Hepatocyte (in vitro differentiated cells): ENCODE measurements at places on chromosomes 5 and 9.

- DNase-seq: no peak
These were observed 42.3 kb upstream of the MCTP1 start for GRCh38 chr5:95327211-95327610.

DNA sequence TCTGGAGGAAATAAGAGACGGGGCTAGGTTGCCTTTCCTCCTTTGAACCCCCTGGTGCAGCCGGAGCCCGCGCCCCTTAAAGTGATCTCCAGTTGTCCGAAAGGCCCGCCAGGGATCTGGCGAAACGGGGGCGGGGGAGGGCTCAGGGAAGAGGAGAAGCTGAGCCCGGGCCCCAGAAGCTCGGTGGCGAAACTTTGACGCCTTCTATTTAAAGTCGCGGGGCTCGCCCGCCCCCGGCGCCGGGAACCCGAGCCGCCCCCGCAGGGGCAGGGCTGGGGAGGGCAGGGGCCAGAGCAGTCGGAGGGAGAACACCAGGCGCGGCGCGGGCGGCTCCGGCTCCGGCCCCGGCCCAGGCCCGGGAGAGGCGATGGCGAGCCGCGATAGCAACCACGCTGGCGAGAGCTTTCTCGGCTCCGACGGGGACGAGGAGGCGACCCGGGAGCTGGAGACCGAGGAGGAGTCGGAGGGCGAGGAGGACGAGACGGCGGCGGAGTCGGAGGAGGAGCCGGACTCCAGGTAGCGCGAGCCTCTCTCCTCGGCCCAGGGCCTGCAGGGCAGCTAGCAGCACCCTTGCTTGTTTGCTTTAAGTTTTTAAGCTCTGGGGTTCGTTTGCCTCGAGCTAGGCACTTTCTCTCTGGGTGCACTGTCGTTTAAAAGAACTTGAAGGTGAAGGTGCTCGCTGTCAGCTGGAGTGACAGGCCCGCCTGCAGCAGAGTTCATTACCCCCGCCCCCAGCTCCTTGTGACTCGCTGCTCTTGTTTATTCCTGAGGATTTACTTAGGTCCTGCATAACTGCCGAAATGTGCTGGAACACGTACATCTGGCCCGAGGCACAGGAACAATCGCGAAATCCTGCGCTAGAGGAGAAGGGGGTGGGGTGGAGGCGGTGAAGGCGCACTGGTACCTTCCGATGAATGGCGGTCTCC lies at the start of gene CMYA5:
TSS of gene CMYA5 (plus strand) at position 296 of the 926 bp plus-strand sequence. CDS start at position 368, 72 bp downstream.
- DNase-seq: peak; percentile 57

- no peak for DNase-seq
These were observed 68.1 kb upstream of the ABL1 start for GRCh38 chr9:130766927-130767307.

GRCh38 chr9:98362624-98363252 lies 107.3 kb upstream of the TBC1D2 start:
- no peak for DNase-seq

GRCh38 chr9:28563291-28563934 lies 990.1 kb upstream of the C9orf72 start:
- DNase-seq: no peak

GRCh38 chr5:126074538-126074937 lies 348.7 kb upstream of the GRAMD2B start:
- no peak for DNase-seq

GRCh38 chr9:131228988-131229387 lies 47.3 kb downstream of the FAM78A start:
- peak; percentile 20 for DNase-seq

- no peak for DNase-seq
These were observed 34.8 kb downstream of the HTR4 start for GRCh38 chr5:148619484-148619883.

GRCh38 chr9:19481971-19482404 lies 73.2 kb downstream of the ACER2 start:
- DNase-seq: no peak

DNA sequence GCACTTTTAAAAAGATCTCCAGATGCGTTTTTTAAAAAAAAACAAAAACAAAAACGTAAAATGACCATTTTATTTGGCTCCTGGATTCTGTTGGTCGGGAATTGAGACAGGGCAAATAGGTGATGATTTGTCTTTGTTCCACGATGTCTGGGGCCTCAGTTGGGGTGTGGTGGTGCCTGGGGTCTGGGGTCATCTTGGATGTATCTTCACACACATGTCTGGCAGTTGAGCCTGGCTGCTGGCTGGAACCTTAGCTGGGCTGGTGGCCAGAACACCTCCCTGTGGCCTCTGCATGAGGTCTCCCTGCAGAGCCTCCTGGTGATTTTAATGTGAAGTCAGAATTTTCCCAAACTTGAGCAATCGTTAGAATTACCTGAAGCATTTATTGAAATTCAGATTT lies 42.5 kb upstream of the BASP1 start:
- no peak for DNase-seq

DNA sequence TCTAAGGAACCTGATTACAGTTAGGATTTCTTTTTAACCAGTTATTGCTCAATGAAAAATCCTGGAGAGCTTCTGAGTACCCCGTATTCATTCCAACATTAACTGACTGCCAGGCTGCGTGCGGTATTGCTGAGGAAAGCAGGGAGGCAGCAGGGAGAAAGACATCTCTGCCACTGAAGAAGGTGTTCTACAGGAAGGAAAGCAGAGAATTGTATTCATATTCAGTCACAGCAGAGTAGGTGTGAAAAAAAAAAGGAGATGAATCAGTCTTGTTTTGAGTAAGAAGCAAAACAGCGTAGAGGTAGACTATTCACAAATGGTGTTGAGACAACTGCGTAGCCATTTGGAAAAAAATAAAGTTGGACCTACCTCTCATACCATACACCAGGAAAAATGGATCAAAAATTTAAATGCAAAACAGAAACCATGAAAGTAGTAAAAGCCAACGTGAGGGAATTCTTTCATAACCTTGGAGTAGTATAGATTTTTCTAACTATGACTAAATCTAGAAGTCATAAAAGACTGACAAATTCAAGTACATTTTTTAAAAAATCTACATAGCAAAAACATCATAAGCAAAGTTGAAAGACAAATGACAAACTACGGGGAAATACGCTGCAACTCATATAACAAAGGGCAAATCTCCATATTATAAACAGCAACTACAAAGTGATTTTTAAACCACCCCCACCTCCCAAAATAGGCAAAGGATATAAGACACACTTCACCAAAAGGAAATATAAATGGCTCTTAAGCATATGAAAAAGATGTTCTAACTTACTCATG lies 9.9 kb upstream of the NR4A3 start:
- DNase-seq: no peak

DNA sequence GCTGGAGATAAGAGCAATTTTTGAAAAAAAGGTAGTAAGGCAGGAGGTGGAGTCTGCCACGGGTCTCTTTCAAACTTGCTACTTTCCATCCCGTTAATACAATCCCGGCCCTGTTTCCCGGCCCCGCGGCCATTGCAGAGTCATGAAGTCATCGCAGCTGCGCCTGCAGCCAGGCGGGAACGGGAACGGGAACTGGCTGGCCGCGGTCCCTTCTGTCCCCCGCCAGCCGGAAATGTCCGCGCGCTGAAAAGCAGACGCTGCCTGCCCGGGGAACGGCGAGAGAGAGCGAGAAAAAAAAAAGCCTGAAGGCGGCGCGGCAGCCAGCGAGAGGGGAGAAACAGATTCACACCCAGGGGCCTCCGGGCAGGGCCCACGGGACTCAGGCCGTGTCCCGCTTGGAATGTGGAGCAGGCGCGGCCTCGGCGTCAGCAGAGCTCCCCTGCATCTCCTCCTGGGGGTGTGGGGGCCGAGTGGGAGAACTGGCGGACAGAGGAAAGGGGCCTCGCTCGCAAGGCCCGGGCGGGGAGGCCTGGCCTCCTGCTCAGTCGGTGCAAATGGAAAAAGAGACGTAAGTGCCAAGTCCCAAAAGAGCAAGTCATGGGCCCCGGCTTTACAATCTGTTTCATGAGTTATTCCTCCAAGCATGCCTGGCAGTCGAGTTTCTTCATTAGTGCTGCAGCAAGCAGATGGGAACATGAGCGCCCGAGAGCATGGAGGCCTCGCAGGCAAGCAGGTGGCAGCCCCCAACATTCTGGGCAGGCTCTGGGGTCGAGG lies 201.2 kb upstream of the GAS1 start:
- DNase-seq: peak; percentile 86

- no peak for DNase-seq
These were observed 79.5 kb upstream of the SLC27A6 start for GRCh38 chr5:128885649-128886255.

DNA sequence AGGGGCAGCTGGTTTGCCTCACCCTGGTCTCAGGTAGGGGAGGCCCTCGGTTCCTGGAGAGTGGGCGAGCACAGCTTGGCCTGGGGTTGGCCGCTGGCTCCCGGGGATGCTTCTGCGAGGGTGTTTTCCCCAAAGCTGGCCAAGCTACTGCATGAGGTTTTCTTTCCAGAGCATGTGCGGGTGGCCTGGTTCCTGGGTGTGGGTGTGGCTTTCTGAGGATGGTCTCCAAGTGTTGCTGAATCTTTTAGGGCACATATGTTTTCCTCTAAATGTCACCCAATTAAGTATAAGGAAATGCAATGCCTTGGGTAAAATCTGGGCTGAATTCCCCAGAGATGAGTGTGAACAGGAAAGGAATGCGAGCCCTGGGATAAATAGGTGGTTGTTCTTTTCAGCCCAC lies 115.8 kb upstream of the ICE1 start:
- no peak for DNase-seq

DNA sequence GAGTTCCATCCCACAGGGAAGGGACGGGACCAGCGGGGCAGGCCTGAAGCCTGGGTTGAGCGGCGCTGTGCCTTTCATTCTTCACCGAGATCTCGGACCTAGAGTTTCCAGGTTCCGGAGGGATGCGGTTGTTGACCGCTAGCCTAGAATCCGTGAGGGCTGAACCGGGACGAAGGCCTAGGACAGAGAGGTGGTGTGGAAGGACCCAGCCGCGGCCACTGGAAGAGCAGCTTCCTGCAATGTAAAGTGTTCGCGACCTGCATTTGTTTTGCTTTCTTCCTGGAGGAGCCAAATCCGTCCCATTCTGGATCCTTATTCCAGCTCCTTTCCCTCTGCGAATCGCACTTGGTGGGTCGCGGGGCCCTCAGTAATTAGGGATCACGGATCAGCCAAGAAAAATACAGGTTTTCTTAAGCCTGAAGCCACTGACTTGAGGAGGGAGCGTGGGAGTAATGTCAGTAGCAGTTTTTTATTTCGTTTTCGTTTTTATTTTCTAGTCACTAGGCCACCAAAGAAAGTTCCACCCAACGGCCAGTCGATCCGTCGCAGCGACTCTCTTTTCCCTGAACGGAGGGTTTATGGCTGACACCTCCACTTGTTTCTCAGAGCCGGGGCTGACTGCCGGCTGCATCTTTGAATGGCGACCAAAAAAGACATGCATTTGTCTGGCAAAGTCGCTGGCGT lies 48.6 kb downstream of the ANXA2R start:
- no peak for DNase-seq

GRCh38 chr9:122059214-122059954 lies 33.7 kb downstream of the TTLL11 start:
- no peak for DNase-seq

DNA sequence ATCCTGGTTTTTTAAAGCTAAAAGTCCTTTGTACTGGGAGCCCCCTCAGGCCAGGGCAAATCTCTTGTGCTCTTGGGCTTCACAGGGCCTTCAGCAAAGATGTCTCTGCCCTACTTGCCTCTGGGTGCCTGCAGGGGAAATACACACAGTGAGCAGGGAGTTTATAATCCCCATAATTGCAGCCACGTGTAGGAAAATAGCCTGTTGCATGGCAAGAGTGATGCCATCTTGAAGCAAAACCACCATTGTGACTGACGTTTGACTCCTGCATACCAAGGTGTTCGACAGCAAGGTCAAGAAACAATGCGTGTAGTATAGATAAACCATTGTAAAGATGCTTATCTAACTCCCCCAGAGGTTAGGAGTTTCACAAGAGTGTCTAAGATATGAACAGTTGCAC lies 11.4 kb upstream of the IL3 start:
- no peak for DNase-seq

GRCh38 chr5:142806841-142807267 lies 36.7 kb downstream of the ARHGAP26 start:
- no peak for DNase-seq

DNA sequence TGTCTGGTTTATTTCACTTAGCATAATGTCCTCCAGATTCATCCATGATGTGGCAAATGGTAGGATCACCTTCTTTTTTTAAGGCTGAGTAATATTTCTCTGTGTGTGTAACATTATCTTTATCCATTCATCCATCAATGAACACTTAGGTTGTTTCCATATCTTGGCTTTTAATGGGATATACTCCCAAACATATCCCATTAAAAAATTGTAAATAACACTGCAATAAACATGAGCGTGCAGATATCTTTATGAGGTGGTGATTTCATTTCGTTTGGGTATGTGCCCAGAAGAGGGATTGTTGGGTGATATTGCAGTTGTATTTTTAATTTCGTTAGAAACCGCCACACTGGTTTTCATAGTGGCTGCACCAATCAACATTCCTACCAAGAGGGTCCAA lies 36.2 kb upstream of the UGCG start:
- no peak for DNase-seq

- DNase-seq: no peak
These were observed 121.2 kb upstream of the ADAMTSL1 start for GRCh38 chr9:18352711-18353110.

GRCh38 chr5:175750511-175750931 lies 92.7 kb downstream of the HRH2 start:
- DNase-seq: no peak

DNA sequence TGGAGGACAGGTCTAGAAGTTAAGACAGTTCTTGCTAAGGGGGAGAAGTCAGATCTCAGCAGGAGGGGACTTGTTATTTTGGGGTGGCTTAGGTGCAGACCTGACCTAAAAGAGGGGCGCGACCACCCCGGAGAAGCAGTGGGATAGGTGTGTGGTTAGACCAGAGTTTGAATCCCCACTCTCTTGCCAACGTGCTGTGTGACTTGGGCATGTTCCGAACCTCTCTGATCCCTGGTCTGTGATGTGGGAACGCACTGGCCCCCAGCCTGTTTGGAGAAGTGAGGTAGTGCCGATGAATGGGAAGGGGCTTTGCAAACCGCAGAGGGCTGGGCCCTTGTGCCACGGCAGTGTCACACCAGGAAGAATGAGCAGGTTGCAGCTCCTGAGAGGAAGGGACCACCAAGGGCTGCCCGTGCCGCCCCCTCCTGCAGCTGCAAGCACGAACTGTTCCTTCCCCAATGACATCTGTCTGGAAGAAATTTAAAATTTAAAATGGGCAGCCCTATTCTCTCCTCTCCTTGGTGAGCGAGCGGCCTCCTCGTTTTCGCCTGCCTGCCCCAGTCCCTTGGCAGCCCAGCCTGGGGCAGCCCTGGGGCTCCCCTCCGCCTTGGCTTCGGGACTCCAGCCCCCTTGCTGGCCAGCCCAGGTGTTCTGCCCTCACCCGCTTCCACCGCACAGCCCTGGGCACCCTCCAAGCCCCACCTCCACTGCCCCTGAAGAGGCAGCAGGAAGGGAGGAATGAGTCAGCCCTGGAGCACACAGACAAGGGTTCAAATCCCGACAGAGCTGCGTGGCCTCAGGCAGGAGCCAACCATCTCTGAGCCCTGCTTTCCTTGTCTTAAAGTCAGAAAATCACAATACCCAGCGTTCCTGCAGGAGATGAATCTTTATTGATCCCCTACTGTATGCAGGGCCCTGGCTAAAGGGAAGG lies 1.6 kb downstream of the FIBCD1 start:
- no peak for DNase-seq
